ENCODE measurements at places on chromosomes 13 and 19. TPM values are rescaled to one million over a fixed set of nuclear protein-coding genes. Genes with fewer than 3 reads are reported as not detected.

- H3K27me3 ChIP-seq: no peaks in the 10 kb centered on the region
- no peaks in the 10 kb centered on the region for H3K36me3 ChIP-seq
- peaks cover 4% of the 10 kb centered on the region for H3K4me1 ChIP-seq
- no peak overlapping the region for H3K27ac ChIP-seq
These were observed 193.8 kb downstream of the FOXO1 start for GRCh38 chr13:40472427-40473220.

DNA sequence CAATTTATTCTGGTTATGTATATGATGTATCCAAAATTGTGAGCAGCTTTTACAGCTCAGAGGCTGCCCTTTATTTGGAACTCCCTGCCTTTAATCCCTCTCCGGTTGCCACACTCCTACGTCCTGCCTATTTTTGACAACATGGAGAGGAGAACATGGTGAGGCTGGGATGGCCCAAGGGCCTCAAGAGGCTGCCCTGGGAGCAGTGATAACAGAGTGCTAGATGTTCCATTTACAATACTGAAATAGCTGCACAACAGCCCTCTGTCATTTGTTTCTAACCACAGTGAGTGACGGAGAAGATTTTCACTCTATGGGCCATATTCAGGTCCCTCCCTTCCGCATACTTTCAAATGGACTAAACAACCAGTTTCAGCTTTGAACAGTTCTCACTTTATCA, 33.4 kb downstream of the STARD13 start:
- DNase-seq: no peak
- H3K27me3 ChIP-seq: no peaks in the 10 kb centered on the region
- H3K4me3 ChIP-seq: no peak overlapping the region
- H3K4me1 ChIP-seq: no peaks in the 10 kb centered on the region
- no peaks in the 10 kb centered on the region for H3K36me3 ChIP-seq

- H3K27me3 ChIP-seq: no peaks in the 10 kb centered on the region
- H3K4me1 ChIP-seq: no peaks in the 10 kb centered on the region
- DNase-seq: no peak
These were observed 12.5 kb upstream of the MYDGF start for GRCh38 chr19:4682417-4683200.

DNA sequence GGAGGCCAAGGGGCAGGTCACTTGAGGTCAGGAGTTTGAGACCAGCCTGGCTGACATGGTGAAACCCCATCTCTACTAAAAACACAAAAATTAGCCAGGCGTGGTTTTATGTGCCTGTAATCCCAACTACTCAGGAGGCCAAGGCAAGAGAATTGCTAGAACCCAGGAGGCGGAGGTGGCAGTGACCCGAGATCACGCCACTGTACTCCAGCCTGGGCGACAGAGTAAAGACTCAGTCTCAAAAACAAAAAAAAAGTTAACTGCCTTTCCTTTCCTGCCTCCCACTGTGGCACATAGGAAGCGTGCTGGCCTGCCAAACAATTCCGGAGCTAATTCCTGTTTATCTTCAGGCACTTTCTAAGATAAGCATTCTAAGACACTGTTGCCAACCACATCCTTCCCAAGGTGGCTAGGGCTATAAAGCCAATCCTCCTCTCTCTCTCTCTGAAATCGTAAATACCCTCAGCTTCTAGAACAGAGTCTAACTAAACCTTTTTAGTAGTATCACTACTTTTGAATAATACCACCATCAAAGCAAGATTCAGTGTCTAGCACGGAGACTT, 21.6 kb downstream of the SLC25A30 start:
- no peak overlapping the region for H3K4me3 ChIP-seq
- no peaks in the 10 kb centered on the region for H3K36me3 ChIP-seq

GRCh38 chr19:11404588-11405222, 14.4 kb downstream of the RGL3 start:
- no peak overlapping the region for H3K4me3 ChIP-seq
- no peaks in the 10 kb centered on the region for H3K4me1 ChIP-seq
- H3K27me3 ChIP-seq: no peaks in the 10 kb centered on the region
- no peak for DNase-seq

DNA sequence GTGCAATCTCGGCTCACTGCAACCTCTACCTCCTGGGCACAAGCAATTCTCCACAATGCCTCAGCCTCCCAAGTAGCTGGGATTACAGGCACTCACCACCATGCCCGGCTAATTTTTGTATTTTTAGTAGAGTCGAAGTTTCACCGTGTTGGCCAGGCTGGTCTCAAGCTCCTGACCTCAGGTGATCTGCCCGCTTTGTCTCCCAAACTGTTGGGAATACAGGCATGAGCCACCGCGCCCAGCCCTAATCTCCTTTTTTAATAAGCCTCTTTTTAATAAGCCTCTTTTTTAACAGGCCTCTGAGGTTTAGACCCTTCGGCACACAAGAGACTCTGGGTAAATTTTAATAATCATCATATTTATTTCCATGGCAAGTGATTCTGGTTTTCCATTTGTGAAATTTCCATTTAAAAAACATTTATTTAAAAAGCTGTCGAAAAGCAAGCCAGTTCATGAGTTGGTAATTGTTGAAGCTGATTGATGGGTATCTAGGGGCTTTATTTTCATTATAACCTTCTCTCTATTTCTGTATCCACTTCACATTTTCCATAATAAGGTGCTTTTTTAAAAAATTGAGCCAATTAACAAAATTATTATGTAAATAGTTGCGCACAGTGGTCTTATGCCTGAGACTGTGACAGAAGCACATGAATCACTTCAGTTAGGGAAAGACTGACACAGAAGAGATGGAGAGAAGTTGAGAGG, 11.8 kb downstream of the POU2F2 start:
- H3K36me3 ChIP-seq: no peaks in the 10 kb centered on the region
- H3K27me3 ChIP-seq: no peaks in the 10 kb centered on the region
- H3K4me1 ChIP-seq: no peaks in the 10 kb centered on the region
- H3K4me3 ChIP-seq: no peak overlapping the region
- no peak for DNase-seq

GRCh38 chr19:17423429-17424208, 3.8 kb downstream of the MVB12A start:
- no peak overlapping the region for H3K4me3 ChIP-seq
- H3K27ac ChIP-seq: no peak overlapping the region
- H3K36me3 ChIP-seq: no peaks in the 10 kb centered on the region
- H3K4me1 ChIP-seq: peaks cover 12% of the 10 kb centered on the region

DNA sequence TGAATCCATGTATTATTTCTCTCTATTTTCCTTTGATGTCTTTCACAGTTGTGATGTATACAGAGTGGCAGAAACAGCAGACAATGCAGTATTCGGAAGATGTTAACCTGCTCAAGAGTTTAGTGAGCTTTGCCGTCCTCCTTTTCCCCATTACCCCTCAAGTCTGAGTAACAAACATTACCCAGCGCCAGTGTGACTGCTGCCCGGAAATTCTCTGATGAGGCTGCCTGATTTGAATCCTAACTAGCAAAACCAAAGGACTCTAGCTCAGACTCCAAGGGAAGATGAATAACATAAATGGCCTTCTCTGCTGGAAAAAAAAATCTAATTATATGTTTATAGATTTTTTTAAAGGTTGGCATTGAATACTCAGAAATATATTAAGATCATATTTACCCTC, 247.3 kb upstream of the SOX21 start:
- no peaks in the 10 kb centered on the region for H3K4me1 ChIP-seq
- no peak overlapping the region for H3K4me3 ChIP-seq
- H3K27ac ChIP-seq: no peak overlapping the region

GRCh38 chr19:2424686-2425621, 2.4 kb downstream of the TIMM13 start:
- H3K36me3 ChIP-seq: no peaks in the 10 kb centered on the region
- peaks cover 33% of the 10 kb centered on the region for H3K4me1 ChIP-seq
- no peak overlapping the region for H3K27ac ChIP-seq
- no peaks in the 10 kb centered on the region for H3K27me3 ChIP-seq
- DNase-seq: peak; percentile 75

- no peak overlapping the region for H3K4me3 ChIP-seq
- H3K4me1 ChIP-seq: no peaks in the 10 kb centered on the region
- H3K36me3 ChIP-seq: no peaks in the 10 kb centered on the region
- H3K27me3 ChIP-seq: no peaks in the 10 kb centered on the region
- no peak for DNase-seq
- H3K27ac ChIP-seq: no peak overlapping the region
These were observed 782.5 kb upstream of the SLITRK6 start for GRCh38 chr13:86581706-86582105.

DNA sequence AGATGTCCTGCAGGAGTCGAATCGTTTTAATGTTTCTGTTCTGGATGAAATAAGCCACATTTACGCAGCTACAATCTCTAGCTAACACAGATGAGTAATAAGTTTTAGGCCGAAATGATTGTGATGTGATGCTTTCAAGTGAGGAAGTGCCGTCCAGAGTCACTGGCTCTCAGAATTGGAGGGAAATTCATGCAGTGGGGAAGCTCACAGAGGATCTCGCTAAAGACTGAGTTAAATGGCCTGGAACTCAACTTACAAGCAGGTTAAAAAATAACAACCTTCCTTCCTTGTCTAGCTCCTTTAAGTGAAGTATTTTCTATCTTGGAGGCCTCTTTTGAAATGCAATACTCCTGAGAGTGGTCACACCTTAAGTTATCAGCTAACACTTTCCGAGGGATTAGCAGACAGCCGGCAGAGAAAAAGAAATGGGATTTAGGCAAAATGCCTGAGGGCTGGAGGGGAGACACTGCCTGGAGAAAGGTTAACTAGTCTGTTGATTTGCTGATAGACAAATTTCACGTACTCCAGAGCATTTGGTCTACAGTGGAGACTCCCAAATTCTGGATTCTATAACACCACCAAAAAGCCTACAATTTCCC, 74.2 kb downstream of the IRS2 start:
- H3K4me3 ChIP-seq: no peak overlapping the region
- DNase-seq: no peak
- H3K27ac ChIP-seq: no peak overlapping the region
- no peaks in the 10 kb centered on the region for H3K27me3 ChIP-seq
- no peaks in the 10 kb centered on the region for H3K36me3 ChIP-seq

- H3K27me3 ChIP-seq: no peaks in the 10 kb centered on the region
- H3K27ac ChIP-seq: peak overlapping the region; percentile 55
- no peaks in the 10 kb centered on the region for H3K36me3 ChIP-seq
- peaks cover 22% of the 10 kb centered on the region for H3K4me1 ChIP-seq
- DNase-seq: no peak
These were observed 699 bp downstream of the MEGF8 start for GRCh38 chr19:42325896-42326771.

DNA sequence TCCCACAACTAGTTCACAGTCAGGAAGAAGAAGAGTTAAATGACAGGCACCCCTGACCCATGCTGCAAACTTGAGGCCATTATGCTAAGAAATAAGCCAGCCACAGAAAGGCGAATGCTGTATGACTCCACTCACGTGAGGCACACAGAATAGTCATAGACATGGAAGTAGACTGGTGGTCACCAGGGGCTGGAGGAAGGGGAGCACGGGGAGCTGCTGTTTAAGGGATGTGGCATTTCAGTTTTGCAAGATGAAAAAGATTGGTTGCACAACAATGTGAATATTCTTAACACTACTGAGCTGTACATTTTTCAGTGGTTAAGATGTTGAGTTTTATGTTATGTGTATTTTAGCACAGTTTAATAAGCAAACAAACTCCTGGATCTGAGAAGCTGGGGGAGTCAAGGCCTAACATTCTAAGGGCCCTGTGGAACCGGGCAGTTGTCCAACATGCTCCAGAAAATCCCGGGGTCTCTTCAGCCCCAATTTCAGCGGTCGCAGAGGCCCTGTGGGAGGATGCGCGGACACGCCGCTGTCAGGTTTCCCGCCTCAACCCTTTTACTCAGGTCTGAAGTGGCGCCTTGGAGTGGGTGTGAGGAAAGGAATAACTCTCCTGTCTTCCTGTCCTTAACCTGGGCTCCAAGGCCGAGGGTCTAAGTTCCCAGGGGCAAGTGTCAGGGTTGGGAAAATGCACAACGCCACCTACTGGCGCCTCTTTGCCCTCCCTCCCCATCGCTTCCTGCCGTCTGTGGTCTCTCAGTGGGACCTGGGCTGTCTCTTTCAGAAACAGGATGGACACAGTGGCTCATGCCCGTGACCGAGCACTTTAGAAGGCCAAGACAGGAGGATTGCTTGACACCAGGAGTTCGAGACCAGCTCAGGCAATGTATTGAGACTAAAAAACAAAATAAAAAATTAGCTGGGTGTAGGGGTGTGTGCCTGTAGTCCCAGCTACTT, 4.4 kb upstream of the TMEM272 start:
- H3K27ac ChIP-seq: no peak overlapping the region
- no peak overlapping the region for H3K4me3 ChIP-seq
- H3K27me3 ChIP-seq: no peaks in the 10 kb centered on the region
- peak; percentile 45 for DNase-seq
- H3K4me1 ChIP-seq: no peaks in the 10 kb centered on the region

- H3K27me3 ChIP-seq: no peaks in the 10 kb centered on the region
- H3K27ac ChIP-seq: no peak overlapping the region
- DNase-seq: no peak
- H3K36me3 ChIP-seq: no peaks in the 10 kb centered on the region
These were observed 116.6 kb downstream of the KL start for GRCh38 chr13:33132644-33133440.

DNA sequence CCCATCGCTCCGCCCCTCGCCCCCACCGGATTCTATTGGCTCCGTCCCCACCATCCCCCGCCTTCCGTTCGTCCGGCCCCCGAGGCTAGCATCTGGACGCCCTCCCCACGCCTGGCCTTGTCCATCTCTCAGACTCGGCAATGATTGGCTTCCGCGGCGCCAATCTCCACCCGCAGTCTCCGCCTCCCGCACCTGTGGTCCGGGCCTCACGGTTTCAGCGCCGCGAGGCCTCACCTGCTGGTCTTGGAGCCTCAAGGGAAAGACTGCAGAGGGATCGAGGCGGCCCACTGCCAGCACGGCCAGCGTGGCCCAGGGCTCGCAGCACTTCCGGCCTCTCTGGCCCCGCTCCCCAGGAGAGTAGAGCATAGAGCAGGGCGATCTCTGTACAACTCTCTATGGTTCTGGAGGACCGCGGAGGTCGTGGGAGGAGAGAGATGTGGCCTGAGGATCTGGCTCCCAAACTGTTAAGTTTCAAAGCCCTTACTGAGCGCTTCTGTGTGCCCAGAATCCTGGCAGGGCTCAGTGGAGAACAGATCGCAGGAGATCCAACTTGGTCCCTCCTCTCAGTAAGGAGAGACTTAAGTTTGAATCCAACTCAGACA, at the start of gene ERCC1:
Gene ERCC1, minus strand, starts transcription at position 329 of the 602 bp plus-strand sequence. CDS start 543 bp downstream, outside the sequence.
- H3K36me3 ChIP-seq: no peaks in the 10 kb centered on the region
- peak within 1 kb of the TSS; percentile 81 for H3K4me3 ChIP-seq
- H3K27me3 ChIP-seq: no peaks in the 10 kb centered on the region
- H3K4me1 ChIP-seq: peaks cover 16% of the 10 kb centered on the region
- H3K27ac ChIP-seq: peak within 1 kb of the TSS; percentile 91

- no peak overlapping the region for H3K4me3 ChIP-seq
- no peaks in the 10 kb centered on the region for H3K27me3 ChIP-seq
- H3K36me3 ChIP-seq: no peaks in the 10 kb centered on the region
- no peak for DNase-seq
These were observed 13.7 kb downstream of the LILRA1 start for GRCh38 chr19:54606891-54607784.

GRCh38 chr13:38954291-38954690, 36.3 kb downstream of the STOML3 start:
- no peaks in the 10 kb centered on the region for H3K36me3 ChIP-seq
- no peak overlapping the region for H3K27ac ChIP-seq
- H3K27me3 ChIP-seq: no peaks in the 10 kb centered on the region

- no peaks in the 10 kb centered on the region for H3K27me3 ChIP-seq
- no peaks in the 10 kb centered on the region for H3K36me3 ChIP-seq
- H3K4me1 ChIP-seq: no peaks in the 10 kb centered on the region
- no peak overlapping the region for H3K27ac ChIP-seq
- no peak for DNase-seq
These were observed 24.4 kb downstream of the CELF5 start for GRCh38 chr19:3248728-3249326.

NKPD1 gene
- 1.0 TPM for polyA plus RNA-seq

TMC4 gene
- polyA plus RNA-seq: 4.1 TPM

EDDM13 gene
- polyA plus RNA-seq: 1.8 TPM

F7 gene
- 2.2 TPM for polyA plus RNA-seq

NLRP7 gene
- 14.5 TPM for polyA plus RNA-seq

DCLK1 gene
- polyA plus RNA-seq: 8.9 TPM

OSCAR gene
- 1.7 TPM for polyA plus RNA-seq

AP1M2 gene
- polyA plus RNA-seq: 23.3 TPM

EFNB2 gene
- 17.4 TPM for polyA plus RNA-seq

RNF126 gene
- polyA plus RNA-seq: 107 TPM

Data from testis (tissue), 5 donors.